Gastroesophageal sphincter (tissue), 4 donors: ENCODE measurements at places on chromosomes 6 and 20. TPM values are rescaled to one million over a fixed set of nuclear protein-coding genes. Genes with fewer than 3 reads are reported as not detected.

Gene FOXC1
- 11.4 TPM for total RNA-seq

Gene LTB
- not detected for total RNA-seq

Gene NECAB3
- total RNA-seq = 30.6 TPM

Gene ZNF311
- total RNA-seq = 0.35 TPM

Gene FERMT1
- 0.16 TPM for total RNA-seq

Gene CTSA
- 53.7 TPM for total RNA-seq

Gene ELMO2
- 69.1 TPM for total RNA-seq

GRCh38 chr20:17613328-17614175 lies 43.7 kb downstream of the DSTN start:
- no peak for ATAC-seq

GRCh38 chr6:152942319-152942869 lies 40.4 kb downstream of the FBXO5 start:
- ATAC-seq = no peak

DNA sequence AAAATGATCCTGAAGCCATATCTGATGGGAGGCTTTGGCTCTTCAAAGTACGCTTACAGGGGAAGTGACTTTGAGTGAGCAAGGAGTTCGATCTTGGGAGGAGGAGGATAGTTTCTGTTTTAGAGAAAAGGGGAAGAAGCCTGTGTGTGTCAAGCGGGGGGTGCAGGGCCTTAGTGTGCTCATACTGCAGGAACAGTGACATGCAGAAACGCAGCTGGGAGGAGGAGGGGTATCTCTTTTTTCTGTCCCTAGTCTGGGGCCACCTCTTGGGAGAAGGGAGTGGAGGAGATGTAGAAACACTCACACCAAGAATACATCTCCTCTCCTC lies 19.8 kb downstream of the SIRPD start:
- ATAC-seq = peak; percentile 74

GRCh38 chr6:89675949-89676748 lies 37.6 kb upstream of the LYRM2 start:
- no peak for ATAC-seq

DNA sequence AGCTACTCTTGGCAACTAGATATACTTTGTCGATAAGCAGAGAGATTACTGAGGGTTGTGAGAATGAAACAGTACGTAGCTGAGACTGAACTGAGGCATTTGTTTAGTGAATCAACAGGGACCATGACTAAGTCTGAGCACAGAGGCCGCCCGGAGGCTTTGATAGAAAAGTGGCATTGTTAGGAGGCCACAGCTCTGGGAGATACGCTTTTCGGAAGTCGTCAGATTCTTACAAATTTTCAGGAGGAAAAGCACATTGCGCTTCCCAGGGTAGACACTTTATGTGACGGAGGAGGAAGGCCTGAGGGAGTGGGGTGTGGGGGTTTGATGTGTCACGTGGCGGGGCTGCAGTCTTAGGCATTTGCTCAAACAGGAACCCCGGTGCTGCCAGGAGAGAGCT lies 69.4 kb downstream of the PSMG4 start:
- ATAC-seq = no peak

DNA sequence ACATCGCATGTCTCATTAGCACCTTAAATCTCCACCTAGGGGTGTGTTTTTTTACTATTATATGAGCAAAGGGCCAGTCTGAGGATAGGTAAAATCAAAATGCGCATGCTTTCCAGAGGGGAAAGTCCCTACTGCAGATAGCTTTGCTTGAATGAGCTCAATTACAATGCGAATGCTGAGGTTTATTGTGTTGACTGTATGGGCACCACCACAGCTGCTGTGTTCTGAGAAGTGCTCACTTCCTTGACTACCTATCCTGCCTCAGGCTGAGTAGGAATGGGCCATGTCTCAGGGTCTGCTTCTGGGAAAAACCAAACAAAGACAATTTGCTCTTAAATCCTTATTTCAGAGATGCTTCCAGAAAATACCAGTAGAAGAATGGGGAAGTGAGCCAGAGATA lies 36.6 kb downstream of the MOCS1 start:
- no peak for ATAC-seq

DNA sequence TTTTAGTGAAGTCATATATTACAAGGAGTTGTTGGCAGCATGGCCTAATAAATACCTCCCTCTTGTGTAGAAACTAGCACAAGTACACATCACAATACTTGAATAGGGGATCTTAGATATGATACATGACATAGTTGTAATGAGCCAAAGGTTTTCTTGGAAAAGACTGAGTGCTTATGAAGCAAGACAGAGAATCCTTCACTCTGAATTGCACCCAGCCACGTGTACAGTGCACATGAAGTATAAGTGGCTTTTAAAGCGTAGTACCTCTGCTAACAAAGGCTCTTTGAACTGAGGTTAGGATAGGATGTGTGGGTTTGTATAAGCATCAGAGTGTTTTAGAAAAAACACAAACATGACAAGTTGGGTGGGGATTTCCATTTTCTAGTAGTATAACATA lies 145.5 kb upstream of the STMND1 start:
- no peak for ATAC-seq
